ENCODE measurements at places on chromosomes 5 and 9.

GRCh38 chr5:122773619-122774018 lies 1.3 kb upstream of the SNX2 start:
- no peak for DNase-seq

DNA sequence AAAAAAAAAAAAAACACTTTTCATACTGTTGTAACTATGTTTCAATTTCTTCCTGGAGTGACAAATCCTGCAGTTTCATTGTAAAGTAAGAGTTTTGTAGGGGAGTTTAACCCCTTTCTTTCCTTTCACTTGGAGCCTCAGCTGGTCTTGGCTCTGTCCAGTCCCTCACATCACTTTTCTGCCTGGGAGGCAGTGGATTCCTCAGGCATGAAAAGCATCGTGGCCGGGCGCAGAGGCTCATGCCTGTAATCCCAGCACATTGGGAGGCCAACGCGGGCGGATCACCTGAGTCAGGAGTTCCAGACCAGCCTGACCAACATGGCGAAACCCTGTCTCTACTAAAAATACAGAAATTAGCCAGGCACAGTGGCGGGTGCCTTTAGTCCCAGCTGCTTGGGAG lies 45.6 kb upstream of the MYO10 start:
- no peak for DNase-seq

DNA sequence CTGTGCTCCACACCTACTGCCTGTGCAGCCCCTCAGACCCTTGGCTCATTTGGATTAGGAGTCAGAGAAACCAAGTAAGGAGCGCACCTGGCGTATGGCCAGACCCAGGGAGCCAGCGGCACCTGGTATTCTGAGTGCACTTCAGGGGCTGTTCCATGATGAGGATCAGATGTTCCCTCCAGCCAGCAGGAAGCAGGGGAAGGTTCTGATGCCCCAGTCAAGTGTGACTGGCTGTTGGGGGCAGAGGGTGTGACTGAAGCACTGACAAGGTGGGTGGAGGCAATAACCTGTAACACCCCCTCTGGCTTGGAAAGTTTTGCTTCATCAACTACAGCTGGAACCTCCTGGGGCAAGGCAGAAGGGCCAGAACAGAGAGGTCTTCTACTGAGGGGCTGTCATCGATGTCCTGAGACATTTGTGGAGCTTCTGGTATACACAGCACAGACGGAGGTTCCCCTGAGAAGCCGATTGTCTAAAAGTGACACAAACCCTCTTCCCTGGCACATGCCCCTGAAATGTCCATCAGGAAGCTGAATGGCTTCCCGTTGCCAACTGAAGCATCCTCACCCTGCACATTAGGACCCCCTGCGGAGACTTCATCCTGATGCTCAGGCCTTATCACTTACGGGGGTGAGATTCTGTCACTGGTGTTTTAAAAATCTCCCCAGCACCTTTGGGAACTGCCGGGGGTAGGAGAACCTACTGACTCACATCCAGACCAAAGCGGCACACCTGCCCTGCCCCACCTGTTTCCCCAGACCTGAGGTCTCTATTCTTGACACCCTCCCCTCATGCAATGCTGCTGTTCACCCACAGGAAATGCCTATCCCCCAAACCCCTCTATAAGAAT lies 21.1 kb downstream of the TRAF1 start:
- DNase-seq = no peak

DNA sequence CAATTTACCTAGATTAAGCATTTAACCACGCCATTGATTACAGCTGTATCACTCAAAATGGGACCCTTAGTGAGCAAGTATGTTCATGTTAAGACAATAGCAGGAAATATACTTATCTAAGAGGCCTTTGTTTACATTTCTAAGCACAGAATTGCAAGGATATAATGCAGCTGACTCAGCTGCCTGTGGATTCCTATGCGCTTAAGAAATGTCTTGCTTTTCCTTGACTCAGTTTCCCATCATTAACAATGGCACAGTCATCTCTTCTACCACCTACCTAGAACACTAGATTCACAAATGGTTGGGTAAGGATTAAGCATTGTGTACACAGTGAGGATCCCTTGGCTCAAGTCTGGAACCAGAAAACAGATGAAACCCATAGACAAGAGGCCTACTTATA lies 163.8 kb downstream of the TSSK1B start:
- DNase-seq = no peak

DNA sequence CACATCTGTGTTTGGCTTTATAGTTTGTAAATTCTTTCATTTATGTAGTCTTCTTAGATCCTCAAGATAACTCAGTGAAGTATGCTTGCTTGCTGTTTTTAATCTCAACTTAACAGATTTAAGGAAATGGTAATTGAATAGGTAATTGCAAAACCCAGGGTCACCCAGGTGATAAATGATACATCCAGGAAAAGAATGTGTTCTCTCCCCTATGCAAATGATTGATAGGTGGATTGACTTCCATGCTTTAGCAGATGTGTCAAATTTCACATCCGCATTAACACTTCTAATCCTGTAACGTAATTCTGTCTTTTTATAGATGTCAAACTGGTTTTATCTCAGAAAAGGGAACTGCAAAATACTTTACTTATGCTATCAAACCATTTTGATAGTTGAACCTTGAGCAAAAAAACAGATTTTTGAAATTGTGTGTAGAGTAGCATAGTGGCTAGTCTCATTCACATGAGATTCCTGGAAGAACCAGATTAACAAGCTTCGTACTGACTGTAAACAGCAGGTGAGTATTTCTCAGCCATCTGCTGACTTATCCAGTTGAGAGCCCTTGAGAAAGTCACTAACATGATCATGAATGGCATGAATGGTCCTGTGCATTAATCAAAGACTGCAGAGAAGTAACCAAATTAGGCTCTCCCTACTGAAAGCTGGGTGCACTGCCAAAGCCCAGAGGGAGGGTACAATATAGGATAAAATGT lies 86.7 kb upstream of the PAM start:
- no peak for DNase-seq

DNA sequence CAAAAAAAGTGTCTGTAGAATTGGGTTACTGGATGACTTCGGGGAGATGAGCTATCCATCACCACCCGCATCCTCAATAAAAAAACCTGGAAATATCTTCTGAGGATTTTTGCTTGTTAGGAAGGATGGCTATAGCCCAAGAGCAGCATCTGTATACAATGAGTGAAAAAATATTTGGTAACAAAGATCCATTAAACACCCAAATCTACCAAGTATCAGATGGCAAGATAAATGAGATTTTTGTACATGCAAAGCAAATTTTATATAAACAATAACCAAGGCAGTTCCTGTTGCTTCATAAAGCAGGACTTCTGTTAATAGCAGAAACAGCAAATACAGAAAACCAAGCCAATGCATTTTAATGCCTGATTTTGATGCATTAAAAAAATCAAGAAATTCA lies 166.6 kb downstream of the SLC28A3 start:
- no peak for DNase-seq

GRCh38 chr5:95446560-95447221 lies 55.5 kb downstream of the FAM81B start:
- DNase-seq = no peak

DNA sequence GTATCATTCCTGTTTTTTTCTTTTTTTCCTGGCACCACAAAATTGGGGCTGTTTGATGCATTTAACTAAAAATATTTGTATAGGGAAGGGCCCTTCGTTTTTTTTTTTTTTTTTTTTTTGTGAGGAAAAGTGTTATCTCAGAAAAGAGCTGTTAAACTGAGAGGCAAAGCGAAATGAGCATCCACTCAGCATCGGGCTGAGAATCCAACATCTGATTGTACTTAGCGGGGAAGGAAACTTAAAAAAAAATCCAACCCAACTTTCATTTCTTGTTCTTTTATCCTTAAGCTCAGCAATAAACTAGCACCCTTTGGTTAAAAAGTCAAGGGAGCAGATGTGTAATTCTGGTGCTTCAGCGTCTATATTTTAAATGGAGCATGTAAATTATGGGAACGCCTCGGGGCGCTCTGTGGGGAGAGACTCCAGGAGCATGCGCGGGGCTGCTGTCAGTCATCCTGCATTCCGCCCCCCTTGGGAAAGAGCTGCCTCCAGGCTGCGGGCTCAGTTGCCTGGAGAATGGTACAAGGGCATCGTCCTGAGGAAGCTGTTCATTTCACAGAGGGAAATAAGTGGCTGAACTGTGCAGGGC lies 33.3 kb downstream of the DMRT2 start:
- no peak for DNase-seq

- no peak for DNase-seq
Measured at GRCh38 chr9:38339496-38339895, 53.0 kb upstream of the ALDH1B1 start.

DNA sequence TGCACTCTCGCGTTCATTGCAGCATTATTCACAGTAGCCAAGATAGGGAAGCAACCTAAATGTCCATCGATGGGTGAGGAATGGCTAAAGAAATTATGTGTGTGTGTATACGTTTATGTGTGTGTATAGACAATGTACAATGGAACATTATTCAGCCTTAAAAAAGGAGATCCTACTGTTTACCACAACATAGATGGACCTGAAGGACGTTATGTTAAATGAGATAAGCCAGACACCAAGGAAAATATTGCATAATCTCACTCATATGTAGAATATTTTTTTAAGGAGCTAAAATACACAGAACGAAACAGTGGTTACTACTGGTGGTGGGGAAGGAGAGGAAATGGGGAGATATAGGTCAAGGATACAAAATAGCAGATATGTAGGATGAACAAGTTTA lies 2.4 kb downstream of the KIF2A start:
- DNase-seq = no peak

- DNase-seq = no peak
Measured at GRCh38 chr5:32543291-32543690, 42.1 kb upstream of the SUB1 start.

DNA sequence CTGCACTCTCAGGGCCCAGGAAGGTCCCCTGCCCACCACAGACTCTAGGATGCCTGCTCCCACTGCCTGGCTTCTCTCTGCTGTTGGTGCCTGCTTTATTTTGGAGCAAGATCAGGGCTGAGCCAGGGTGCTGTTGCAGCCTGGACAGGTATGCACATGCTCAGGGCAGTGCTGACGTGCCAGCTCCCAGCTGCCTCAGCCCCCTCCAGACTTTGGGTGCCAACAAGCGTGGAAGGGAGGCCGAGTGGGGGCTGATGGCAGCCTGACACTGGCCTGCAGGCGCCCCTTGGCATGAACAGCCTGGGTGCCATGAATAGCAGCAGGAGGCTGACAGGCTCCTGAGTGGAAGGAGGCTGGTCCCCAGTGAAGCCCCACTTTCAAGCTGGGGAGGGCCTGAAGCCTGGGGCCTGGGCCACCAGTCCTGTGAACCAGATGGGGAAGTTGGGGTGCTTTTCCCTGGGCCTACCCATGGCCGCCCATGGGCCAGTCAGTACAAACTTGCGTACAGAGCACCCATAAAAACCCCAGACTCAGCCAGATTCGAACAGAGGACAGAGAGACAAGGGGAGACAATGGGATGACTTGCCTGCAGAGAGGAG lies 6.8 kb downstream of the AMBP start:
- DNase-seq = no peak

DNA sequence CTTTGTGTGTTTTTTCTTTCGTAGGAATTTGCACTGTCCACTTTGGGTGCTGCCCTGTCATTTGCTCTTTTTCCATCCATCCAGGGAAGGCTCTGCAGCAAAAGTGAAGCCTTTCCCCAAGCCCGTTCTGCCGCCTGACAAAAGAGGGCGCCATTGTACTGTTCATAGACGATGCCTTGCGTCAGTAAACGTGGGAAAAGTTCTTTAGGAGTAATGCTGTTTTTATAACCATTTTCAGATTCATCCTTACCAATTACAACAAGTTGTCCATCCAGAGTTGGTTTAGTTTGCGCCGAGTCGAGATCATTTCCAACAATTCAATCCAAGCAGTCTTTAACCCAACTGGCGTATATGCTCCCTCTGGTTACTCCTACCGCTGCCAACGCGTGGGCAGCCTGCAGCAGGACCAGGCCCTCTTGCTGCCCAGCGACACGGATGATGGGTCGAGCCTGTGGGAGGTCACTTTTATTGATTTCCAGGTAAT lies 34.3 kb upstream of the RPS23 start:
- no peak for DNase-seq

GRCh38 chr9:120267929-120268328 lies 312.0 kb downstream of the CDK5RAP2 start:
- DNase-seq = no peak

DNA sequence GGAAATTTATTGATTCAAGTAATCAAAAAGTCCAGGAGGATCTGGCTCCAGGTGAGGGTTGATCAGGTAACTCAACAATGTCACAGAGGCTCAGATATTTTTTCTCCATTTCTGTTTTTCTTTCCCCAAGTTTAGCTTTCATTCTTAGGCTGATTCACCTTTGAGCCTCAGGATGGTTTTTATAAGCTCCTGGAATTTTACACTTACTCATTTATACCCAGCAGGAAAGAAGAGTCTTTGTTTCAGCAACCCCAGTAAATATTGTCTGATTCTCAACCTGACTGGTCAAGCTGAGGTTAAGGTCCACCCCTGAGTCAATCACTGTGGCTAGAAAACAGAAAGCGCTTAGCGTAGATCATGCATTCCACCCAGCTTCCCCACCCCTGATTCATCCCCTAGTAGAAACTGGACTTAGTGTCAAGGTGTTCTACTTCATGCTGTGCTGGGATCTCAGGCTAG lies 500.6 kb downstream of the KIF4B start:
- no peak for DNase-seq

- peak; percentile 35 for DNase-seq
Measured at GRCh38 chr9:36023260-36024048, 13.3 kb upstream of the RECK start.

- DNase-seq = no peak
Measured at GRCh38 chr5:113162208-113162607, 185.6 kb downstream of the DCP2 start.

GRCh38 chr5:132472431-132472830 lies 18.1 kb downstream of the IRF1 start:
- no peak for DNase-seq

DNA sequence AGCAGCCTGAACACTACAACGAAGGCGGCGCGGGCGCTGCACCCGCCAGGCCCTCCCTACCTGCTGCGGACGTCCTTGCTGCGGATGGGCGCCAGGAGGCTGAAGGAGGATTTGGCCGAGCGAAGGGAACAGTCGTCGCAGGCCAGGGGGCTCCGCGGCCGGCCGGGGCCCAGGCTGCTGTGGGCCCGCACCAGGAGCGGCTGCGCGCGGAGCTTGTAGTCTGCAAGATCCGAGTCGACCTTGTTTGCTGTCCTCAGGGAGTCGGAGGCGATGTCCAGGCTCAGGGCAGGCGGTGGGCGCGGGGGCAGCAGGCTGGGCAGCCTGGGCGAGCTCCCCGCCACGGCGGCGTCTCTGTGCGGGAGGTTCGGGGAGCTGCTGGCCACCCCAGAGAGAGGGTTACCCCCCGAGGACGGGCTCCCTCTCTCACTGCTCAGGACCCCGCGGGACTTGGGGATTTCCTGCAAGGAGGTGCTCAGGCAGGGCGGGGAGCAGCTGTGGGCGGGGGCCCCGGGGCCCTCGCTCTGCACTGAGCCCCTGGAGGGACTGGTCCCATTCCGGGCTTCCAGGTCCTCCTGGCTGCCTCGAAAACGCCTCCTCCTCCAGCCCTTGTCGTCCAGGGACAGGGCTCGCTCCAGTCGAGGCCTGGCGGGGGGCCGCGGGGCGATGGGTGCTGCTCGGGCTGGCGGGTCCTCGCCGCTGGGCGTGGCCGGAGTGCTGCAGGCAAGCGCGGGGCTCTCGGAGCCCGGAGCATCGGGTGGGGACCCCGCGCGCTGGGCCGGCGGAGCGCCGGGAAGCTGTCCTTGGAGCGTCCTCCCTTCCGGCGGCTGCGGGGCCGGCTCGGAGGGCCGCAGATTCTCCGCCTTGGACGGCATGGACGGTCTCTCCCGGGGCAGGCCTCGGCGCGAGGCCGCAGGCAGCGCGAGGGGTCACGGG lies 831 bp downstream of the INPP5E start:
- DNase-seq = no peak
